ENCODE measurements at places on chromosomes 7 and 10. TPM values are rescaled to one million over a fixed set of nuclear protein-coding genes. Genes with fewer than 3 reads are reported as not detected.

The ADCY1 gene
- 0.57 TPM for total RNA-seq

The PTPRZ1 gene
- total RNA-seq: not detected

DNA sequence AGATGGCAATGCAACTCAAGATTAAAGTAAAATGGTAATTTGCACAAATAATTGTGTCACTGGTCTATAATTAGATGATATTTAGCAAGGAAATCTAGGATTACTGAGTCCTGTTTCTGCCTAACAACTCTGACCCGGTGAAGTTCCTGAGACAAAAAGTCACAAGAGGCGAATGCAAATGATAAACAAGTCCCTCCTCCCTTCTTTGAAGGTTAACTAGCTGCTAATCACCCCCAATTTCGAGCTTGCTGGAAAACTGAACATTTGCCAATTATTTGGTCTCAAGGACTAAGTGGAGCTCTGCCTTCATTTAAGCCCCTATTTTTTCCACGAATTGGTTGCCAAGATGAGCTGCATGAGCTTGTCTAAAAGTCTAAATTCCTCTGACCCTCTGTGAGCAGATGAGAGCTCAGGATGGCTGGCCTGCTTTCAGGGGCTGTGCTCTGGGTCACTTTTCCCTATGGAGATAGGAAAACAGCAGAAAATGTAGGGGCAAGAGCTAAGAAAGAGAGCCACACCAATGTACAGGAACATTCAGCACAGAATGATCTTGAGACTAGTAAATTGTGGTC is 127.3 kb downstream of the MBL2 start:
- no peaks in the 10 kb centered on the region for H3K27me3 ChIP-seq
- no peak overlapping the region for H3K4me3 ChIP-seq
- DNase-seq: no peak
- no peaks in the 10 kb centered on the region for H3K4me1 ChIP-seq

DNA sequence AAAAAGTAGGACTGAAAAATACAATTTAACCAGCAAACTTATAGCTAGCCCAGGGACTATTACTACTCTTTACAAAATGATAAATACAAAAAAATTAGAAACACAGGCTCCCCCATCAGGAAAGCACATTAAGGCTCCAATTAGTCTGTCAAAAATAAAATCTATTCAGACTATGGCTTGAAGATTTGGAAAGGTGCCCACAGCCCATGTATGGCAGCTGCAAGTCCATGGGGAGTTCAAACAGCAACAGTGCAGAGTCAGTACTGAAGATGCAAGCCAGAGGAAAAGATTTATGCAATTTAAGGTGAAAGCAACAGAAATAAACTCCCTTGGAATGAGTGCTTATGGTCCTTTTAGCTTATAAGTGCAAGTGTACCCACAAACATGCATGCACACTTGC is 29.7 kb downstream of the IMMP2L start:
- peaks cover 11% of the 10 kb centered on the region for H3K4me1 ChIP-seq
- H3K27ac ChIP-seq: no peak overlapping the region
- DNase-seq: no peak
- H3K36me3 ChIP-seq: peaks cover 2% of the 10 kb centered on the region

- H3K27me3 ChIP-seq: no peaks in the 10 kb centered on the region
- H3K4me3 ChIP-seq: no peak overlapping the region
- no peak overlapping the region for H3K27ac ChIP-seq
- no peak for DNase-seq
Observed at GRCh38 chr7:90629297-90629918, 33.3 kb downstream of the CDK14 start.
